CD4-positive, alpha-beta T cell treated with Interleukin-17A for 4 hours (primary cell): ENCODE measurements at places on chromosomes 12 and 14.

GRCh38 chr14:98926146-98926545 is 345.9 kb downstream of the BCL11B start:
- peak; percentile 74 for DNase-seq

DNA sequence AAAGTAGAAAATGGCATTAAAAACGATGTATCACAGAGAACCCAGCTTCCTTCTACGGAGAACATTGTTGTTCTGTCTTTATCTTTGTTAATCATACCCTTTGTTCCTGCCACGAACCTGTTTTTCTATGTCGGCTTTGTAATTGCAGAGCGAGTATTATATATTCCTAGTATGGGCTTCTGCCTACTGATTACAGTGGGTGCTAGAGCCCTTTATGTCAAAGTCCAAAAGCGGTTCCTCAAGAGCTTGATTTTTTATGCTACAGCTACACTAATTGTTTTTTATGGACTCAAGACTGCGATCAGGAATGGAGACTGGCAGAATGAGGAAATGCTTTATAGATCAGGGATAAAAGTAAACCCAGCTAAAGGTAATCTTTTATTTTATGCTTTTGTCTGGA is 209.6 kb downstream of the TMTC2 start:
- DNase-seq: no peak

GRCh38 chr14:63853831-63854293 is 1.1 kb downstream of the SYNE2 start:
- DNase-seq: peak; percentile 70

GRCh38 chr12:79885911-79886490 is 48.9 kb downstream of the PPP1R12A start:
- no peak for DNase-seq

DNA sequence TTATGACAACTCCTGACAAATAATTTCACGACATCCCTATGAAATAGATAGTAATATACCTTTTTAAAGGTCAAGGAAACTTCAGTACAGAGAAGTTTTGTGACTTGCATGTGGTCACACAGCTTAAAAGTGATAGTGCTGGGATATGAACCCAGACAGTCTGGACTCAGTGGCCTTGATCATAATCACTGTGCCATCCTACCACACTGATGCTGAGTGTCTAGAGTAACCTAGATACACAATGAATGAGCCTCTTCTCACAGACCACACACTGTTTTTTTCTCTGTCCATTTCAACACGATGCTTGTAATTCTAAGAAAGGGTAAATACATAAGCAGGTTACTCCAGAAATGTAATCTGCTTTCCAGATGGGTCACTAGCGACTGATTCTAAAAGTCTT is 88.2 kb downstream of the SYNE2 start:
- no peak for DNase-seq
